ENCODE measurements at places on chromosomes 1 and 21.

GRCh38 chr1:89994231-89994804, 592 bp upstream of the ZNF326 start:
- peak; percentile 40 for DNase-seq

DNA sequence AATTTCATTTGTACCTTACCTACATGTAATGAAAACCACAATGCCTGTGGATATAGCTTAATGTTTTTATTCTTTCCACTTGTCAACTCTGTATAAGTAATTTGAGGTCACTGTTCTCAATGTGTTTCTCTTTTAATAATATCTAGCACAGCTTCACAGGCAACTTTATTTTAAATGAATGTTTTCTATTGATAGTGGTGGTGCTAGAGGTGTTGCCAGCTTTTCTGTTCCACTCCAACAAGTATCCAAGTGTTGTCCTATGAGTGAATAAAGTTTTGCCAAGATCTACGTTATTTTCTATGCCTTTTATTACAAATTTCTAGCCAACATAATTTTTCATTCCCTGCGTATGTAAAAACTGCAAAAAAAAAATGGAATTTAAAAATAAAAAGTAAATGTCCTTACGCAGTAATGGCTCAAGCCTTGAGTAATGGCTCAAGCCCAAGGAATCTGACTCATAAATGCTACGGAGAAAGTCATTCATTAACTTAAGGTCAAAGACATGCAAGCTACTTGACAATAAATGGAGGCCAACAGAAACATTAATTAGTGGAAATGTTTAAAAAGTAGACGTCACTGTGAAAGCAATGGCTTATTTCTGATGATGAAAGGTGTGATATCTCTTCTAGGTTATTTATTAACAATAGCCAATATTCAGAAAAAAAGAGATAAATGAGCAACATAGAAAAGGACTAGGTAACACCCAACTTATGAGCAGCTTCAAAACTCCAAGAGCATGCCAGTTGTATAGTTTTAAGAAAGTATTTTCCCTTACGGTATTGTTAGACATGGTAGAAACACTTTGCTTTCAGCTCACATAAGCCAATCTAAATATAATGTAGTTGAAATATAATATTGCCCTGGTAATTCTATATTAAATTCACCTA, 71.4 kb downstream of the SLC44A5 start:
- no peak for DNase-seq

DNA sequence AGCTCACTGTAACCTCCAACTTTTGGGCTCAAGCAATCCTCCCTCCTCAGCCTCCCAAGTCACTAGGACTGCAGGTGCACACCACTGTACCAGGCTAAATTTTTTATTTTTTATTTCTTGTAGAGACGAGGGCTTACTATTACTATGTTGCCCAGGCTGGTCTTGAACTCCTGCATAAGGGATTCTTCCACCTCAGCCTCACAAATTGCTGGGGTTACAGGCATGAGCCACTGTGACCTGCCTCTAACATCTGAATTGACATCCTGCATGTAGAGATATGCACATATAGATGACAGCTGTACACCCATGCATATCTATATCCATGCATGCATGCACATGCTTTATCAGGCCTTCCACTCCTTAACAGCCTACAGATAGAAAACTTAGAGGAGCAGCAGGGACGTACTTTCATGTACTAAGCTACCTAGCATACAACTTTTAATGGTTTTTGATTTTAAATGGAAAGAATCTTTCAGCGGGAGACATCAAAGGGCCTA, 740.9 kb upstream of the TPTE start:
- no peak for DNase-seq

GRCh38 chr1:30290581-30290980, 432.8 kb downstream of the MATN1 start:
- no peak for DNase-seq

GRCh38 chr1:248215880-248216279, 15.3 kb upstream of the OR2M4 start:
- DNase-seq, result no peak

DNA sequence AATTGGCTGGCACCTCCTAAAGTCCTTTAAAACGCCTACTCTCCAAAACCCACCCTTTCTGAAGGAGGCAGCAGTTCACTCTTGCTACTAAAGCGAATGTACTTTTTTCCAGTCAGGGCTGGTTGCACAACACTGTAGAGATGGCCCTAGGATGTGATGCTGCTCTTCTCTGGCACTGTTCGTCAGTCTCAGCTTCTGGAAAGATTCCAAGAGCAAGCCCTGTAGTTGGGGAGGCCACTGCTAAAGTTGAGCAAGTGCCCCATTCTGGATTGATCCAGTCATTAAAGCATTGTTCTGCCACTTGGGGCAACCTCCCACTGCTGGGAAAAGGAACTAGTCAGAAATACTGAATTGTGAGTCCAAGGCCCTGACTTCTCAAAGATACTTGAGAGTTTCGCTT, 28.5 kb upstream of the KCNQ4 start:
- DNase-seq, result no peak
